T-helper 9 cell (primary cell): ENCODE measurements at places on chromosomes 12 and 14.

DNA sequence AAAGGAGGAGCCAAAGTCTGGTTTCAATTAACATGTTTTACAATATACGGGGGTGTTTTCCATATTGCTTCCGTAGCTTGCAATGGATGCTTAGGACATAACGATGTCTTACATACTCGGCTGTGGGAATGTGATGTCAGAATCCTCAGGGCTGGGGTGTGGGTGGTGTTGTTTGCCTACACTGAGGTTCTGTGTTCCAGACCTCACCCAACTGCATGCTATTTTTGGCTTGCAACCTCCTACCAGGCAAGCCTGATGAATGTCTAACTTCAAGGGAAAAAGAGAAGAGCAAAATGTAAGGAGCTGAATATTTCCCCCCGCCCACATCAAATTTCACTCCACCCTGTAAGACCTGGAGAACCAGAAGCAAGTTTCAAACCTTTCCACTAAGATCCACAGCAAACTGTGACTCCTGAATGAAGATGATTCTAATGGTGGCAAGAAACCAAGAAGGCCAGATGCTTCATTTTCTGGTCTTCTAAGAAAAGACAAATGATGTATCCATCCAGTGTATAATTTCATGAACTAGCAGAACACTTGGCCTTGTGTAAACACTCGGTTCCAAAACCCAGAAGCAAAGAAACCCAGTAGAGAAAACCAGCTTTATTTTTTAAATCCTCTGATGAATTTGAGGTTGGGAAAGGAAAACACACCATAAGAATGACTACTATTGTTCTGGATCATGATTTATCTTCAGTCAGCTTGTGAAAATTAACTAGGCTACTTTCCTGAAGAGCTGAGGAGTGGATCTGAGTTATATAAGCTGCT is 227.9 kb downstream of the DACT1 start:
- DNase-seq = no peak

GRCh38 chr12:65668981-65669695 is 155.1 kb upstream of the HMGA2 start:
- DNase-seq = no peak

DNA sequence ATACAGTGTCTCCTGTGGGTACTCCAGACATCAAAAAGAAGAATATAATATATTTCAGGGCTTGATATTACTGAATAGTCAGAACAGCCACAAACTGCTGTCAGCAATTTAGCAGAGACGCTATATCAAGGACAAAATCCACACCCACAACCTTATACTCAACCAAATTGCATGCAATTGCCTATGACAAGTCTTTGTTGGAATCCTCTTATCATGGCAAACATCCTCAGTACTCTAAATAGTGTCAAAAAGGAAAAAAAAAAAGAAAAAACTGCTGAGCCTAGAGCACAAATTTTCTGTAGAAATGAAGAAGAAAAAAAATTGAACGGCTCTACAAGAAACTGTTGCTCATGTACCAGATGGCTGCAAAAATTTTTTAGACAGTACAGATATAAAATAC is 485.7 kb downstream of the TMTC2 start:
- no peak for DNase-seq

DNA sequence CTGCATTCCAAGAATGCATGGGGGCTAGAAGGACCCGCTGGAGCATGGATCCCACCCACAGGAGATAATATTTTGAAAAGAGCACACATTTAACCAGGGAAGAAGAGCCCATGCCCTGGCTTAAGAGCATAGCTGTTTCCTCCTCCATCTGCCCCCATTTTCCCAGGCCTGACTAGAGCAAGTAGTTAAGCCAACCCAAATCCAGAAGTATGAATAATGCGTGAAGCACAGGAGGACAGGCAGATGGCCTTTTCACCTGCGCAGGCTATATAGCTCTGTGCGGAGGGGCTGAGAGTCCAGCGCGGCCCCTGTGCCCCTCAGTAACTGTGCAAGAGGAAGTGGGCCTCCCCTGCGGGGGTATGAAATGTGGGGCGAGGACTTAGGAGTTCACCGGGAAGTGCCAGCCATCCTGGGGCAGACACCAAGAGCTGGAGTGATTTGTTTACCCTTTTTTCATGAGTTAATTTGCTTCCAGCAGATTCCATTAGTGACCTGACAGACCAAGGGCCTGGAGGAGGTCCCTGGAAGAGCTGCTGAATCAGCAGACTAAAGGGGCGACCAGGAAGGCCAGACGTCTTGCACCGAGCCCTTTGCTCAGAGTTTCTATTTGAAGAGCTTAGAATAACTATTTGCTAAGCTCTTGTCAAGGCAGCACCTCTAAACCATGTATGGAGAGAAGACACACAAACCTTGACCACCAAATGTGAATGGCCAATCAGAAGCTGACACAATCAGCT is 37.2 kb downstream of the DPF3 start:
- DNase-seq = no peak

GRCh38 chr12:94525951-94526350 is 66.3 kb upstream of the CEP83 start:
- no peak for DNase-seq

GRCh38 chr14:57747036-57747435 is 118.9 kb downstream of the SLC35F4 start:
- no peak for DNase-seq

- no peak for DNase-seq
These were observed 75.5 kb downstream of the TMEM116 start for GRCh38 chr12:111937429-111937828.

DNA sequence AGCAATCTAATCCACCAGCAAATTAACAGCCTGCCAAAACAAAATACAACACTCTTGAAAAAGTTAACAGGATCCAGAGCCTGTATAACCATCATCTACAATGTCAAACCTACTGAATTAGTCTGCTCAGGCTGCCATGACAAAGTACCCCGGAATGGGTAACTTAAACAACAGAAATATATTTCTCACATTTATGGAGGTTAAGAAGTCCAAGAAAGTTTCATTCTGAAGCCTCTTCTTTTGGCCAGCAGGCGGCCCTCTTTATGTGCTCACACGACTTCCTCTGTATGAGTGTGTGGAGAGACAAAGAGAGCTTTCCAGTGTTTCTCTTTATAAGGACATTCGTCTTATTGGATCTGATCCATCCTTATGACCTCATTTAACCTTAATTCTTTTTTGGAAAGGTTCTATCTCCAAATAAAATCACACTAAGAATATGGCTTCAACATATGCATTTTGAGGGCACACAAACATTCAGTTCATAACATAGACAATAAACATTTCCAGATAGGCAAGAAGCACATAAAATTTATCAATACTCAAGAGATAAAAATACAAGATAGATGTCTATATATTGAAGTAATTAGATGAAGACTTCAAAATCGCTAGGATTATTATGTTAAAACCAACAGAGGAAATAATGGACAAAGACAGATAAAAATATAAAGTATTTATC is 5.9 kb upstream of the RERG start:
- DNase-seq = no peak
